ENCODE measurements at places on chromosomes 6 and 20.

- no peak for DNase-seq
These were observed 66.7 kb upstream of the BMP2 start for GRCh38 chr20:6700563-6701329.

GRCh38 chr6:54440549-54440948 lies 132.3 kb downstream of the TINAG start:
- no peak for DNase-seq

DNA sequence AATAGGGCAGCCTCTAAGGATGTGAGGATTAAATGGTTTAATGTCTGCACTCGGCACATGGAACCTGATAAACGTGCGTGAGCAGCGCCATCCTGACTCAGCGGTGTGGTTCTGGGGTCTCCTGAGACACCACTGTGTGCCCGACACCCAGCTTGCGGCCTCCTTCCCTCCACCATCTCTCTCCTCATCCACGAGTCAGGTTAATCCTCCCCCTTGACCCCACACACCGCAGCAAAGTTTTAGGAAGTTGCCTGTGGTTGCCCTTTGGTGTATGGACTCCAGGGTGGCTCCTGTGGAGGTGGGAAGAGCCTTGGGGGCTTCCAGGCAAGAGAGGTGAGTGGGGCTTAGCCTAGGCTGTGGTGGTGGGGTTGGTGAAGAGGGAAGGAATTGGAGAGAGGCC lies 68.2 kb downstream of the PHACTR3 start:
- DNase-seq = no peak

DNA sequence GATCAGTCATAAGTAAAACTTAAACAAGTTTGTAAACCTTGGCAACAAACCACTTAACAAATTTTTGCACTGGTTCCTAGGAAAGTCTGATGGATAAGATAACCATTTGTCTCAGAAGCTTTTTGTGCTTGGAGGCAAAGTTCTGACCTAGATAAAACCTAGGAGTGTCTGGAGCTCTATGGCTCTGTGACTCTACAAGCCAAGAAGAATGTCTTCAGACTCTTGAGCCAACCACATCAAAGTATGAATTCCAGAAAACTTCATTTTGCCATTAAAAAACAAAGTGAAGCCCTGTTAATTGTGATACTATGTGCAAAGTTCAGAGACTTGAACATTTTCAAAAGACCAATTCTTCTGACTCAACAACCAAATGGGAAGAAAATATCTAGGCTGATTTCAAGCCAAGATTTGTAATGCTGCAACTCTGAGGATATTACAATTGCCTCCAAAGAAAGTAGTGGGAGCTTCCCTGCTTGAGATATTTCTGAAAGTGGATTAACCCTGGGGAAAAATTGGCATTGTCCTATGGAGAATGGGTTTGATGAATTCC lies 158.1 kb upstream of the FOXQ1 start:
- DNase-seq = no peak

GRCh38 chr6:110703906-110704594 lies 111.2 kb downstream of the CDK19 start:
- DNase-seq = no peak
